ENCODE measurements at places on chromosomes 2 and 18. TPM values are rescaled to one million over a fixed set of nuclear protein-coding genes. Genes with fewer than 3 reads are reported as not detected.

GRCh38 chr2:219572237-219573001 lies at the start of gene INHA:
INHA (plus strand) TSS chr2:219572310; CDS start chr2:219572375, 65 bp downstream.
- no peak for DNase-seq

Gene RNF125
- total RNA-seq, result 2.8 TPM

- no peak for DNase-seq
Measured at GRCh38 chr2:233413046-233413445, 58.8 kb downstream of the DGKD start.

DNA sequence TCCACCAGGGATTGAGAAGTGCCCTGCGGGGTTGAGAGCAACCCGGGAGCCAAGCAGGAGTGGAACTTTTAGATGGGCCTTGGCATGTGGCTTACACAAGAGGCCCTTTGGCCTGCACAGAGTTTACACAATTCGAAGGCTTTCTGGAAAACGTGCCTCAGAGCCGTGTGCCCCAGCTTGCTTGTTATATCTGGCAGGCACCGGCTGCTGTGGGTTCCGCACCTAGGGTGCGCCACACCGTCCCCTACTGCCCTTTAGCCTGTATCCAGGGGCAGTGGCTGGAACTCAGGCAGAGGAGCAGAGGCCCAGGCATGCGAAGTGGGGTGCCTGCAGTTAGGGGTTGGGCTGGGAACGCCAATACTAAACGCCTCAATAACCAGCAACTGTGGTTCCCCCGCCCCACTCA lies 32.9 kb upstream of the EDAR start:
- DNase-seq, result no peak

Gene CABLES1
- 11.8 TPM for total RNA-seq

GRCh38 chr2:165469417-165469816 lies at the start of gene CSRNP3:
CSRNP3 (plus strand) TSS chr2:165469698; CDS start chr2:165595066, 125,368 bp downstream.
- DNase-seq, result peak; percentile 98

DNA sequence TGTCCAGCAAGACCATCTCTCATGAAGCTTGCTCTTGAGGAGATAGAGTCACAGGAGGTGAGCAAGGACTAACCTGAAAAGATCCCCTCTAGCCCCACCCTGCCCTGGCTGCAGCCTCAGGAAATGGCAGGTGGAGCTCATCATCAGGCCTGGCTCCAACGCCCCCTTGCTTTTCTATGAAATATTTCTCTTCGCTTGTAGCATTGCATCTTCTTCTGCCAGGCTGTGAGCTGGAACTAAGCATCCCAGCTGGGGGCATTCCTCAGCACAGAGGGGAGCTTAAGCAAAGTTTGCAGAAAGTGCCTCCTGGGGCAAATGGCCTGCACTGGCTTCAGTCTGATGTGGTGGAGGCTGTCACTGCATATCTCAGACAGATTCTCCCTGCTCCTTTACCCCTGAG lies 90.1 kb upstream of the LGALSL start:
- no peak for DNase-seq

Gene CPLX4
- total RNA-seq, result not detected

DNA sequence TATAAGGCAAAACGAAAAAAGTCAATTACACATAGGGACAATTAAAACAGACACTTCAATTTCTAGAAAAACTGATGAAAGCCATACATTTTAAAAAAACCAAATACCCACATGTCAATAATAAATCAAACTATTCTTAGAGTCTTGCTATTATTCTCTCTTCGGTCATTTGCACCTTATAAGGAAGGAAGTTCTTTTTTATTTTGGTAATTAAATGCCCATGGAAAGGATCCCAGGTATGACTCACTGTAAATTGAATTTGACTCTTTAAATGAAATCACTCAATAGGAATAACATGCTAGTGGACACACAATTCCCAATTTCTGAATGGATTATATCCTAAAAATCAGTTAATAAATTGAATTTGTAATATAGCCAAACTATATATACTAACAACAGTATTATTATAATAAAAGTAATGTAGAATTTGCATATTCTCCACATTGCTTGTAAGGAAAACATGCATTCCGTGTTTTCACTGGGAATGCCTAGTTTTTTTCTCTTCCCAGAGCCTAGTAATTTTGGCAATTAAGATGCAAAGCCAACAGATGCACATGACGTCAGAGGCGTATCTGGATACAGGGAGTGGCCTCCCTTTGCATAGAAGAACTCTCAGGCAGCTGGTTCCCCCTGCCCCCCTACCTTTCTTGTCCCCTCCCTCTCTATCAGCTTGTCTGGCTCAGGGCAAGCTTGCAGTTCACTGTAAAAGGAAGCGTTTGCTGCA lies 153.5 kb upstream of the PGAP1 start:
- DNase-seq, result no peak

Gene UGT1A4
- total RNA-seq, result not detected

DNA sequence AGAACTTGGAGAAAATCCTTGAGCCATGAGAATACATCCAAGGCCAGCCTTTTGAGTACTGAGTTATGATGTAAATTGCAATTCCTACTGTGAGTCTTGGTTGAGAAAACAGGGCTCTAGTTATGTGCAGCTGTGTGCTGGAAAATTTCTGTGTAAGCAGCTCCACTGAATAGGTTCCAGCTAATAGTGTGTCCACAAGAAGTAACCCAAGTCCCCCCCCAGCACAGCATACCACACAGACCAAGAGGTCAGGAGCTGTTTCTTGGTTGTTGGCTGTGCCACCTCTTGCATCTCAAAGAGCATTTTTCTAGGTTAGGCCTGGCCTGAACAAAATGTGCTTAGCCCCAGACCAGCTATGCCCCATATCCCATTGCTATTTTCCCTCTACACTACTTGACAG lies 36.8 kb upstream of the APCDD1 start:
- DNase-seq, result no peak

GRCh38 chr2:38509314-38509946 lies 93.3 kb downstream of the HNRNPLL start:
- DNase-seq, result no peak

DNA sequence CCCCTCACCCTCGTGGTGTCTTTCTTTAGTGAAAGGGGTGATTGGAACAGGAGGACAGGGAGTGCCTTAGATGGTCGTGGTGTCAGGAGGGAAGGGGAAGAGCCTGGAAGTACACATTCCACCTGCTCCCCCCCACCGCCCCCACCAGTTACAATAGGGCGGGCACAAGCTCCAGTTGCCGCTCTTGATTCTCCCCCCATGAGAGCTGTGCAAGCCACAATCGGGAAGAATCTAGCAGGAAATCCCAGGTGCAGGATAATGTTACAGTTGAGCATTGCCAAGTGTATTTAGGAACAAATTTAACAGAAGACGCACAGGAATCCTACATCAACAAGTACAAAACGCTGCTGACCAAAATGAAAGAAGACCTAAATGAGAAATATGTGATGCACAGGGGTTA lies 73.6 kb downstream of the ASAP2 start:
- no peak for DNase-seq

Gene CASP10
- 2.8 TPM for total RNA-seq

DNA sequence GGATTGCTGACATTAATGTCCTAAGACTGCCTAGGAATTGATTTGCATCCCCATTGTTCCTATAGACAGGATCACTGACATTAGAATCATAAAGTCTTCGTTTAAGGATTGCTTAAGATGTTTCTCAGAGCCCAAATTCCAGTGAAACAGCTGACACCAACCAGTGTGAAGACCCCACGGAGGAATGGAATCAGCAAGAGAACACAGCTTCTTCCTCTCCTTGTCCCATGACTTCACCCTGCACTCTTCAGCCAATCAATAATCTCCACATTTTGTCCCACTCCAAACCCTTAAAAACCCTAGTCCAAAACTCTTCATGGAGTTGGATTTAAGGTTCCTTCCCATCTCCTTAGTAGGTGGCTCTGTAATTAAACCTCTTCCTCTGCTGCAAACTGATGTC lies 157.0 kb upstream of the NDUFV2 start:
- no peak for DNase-seq

DNA sequence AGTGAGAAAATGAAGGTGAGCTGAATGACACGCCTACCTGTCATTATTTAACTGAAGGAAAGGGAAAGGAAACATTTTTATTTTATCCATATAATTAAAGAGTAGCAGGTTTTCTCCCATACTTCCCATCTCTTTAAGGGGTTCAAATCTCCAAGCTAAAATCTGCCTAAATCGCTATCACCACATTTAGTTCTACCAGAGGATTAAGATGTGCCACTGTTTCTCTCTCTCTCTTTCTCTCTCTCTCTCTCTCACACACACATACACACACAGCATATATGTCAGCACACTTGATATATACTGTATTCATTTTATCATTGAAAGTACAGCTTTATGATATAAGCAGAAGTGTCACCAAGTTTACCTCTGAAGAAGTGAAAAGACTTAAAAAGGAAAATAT lies 3.1 kb downstream of the WIPF1 start:
- DNase-seq, result no peak

Gene OR6B2
- not detected for total RNA-seq

Gene PAPOLG
- 6.6 TPM for total RNA-seq

DNA sequence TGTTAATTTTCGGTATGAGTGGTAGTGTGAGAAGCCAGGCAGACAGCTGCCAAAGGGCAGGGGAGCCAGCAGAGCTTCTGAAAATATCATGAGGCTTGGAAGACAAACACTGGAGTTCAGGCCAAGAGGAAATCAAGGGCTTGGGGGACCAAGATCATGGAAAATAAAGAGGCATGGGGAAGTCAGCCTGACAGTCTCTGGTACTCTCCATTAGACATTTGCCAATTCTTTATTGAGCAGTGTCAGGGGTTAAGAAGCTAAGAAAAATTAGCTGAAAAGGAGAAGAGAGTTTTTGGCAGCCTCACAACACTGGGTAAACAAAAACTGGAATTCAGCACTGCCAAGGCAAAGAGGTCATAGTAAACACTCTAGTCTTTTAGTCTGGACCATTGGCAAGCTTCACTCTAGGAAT lies 612.7 kb downstream of the EPHA4 start:
- DNase-seq, result peak; percentile 94

DNA sequence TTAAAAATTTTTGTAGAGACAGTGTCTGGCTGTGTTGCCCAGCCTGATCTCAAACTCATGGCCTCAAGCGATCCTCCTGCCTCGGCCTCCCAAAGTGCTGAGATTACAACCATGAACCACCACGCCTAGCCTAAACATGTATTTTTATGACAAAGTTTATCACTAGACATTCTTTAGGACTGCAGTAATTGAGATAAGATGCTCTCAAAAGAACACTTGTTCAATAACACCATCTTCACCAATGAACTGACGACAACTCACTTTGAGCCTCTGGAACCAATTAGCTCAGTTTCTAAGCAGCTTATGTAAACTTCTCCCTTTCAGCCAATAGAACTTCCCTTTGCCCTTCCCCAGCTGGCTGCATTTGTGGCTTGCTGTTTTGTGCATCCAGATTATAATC lies 15.3 kb upstream of the PPP4R1 start:
- DNase-seq, result no peak

- DNase-seq, result no peak
Measured at GRCh38 chr18:29840089-29840488, 1202.5 kb downstream of the DSC3 start.
